ENCODE measurements at places on chromosomes 5 and 9.

DNA sequence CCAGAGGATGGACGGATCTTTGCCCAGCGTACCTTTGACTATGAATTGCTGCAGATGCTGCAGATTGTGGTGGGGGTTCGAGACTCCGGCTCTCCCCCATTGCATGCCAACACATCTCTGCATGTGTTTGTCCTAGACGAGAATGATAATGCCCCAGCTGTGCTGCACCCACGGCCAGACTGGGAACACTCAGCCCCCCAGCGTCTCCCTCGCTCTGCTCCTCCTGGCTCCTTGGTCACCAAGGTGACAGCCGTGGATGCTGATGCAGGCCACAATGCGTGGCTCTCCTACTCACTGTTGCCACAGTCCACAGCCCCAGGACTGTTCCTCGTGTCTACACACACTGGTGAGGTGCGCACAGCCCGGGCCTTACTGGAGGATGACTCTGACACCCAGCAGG lies 1.9 kb downstream of the PCDHGC5 start:
- no peak for DNase-seq

- DNase-seq: no peak
Measured at GRCh38 chr9:69295872-69296552, 29.0 kb upstream of the ENTREP1 start.

DNA sequence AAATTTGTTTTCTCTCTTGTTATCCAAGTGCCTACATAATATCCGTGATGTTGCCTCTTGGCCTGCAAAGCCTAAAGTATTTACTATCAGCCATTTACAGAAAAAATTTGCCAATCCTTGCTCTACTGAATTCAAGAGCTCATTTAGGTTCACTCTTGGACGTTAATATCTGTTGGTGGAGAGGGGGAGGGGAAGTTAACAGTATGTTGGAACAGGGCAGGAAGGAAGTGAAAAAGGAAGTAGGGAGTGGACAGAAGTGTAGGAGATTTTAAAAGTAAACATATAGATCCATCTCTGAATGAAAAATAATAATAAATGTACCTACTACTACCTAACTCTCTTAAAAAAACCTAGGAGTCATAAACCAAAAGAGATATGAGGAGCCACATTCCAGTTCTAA lies 32.8 kb downstream of the ZNF608 start:
- DNase-seq: no peak

DNA sequence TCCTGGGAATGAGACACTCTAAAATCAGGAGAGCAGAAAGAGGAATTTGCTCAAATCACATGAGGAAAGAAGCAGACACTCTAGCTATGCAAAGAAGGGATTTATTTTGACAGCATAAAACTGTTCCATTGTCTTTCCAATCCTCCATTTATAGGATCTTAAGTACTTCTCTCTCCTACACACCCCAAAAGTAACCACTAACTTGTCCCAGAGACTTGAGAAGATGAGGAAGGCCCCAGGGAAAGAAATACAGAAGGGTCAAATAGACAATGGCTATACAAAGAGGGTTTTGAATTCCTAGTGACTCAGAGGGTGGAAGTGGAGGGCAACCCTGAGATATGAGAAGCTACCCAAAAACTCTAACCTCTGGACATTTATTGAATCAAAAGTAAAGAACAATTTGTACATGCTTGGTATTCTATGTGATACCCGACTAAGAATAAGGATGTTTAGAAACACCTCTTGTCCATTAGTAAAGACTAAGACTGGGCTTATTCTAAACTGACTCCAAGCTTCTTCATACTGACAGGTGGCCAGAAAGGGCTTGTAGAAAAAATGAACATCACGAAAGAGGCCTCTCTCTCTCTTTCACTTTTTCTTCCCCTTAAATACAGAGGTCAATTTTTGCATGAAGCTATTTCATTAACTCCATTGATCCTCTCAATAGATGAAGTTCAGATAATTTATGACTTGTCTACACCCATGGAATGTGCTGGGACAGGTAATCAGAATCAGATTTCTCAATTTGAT lies 20.6 kb downstream of the DMAC1 start:
- DNase-seq: no peak

DNA sequence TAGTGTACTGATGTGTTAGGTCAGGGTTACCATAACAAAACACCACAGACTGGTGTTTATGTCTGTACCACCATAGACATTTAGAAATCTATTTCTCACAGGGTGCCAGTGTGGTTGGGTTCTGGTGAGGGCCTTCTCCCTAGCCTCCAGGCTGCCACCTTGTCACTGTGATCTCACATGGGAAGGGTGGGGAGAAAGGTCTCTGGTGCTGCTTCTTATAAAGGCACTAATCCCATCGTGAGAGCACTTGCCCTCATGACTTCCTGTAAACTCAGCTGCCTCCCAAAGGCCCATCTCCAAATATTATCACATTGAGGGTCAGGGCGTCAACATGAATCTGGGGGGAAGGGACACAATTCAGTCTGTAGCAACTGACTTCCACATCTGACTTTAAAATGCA lies 49.8 kb downstream of the PIK3R1 start:
- DNase-seq: no peak

DNA sequence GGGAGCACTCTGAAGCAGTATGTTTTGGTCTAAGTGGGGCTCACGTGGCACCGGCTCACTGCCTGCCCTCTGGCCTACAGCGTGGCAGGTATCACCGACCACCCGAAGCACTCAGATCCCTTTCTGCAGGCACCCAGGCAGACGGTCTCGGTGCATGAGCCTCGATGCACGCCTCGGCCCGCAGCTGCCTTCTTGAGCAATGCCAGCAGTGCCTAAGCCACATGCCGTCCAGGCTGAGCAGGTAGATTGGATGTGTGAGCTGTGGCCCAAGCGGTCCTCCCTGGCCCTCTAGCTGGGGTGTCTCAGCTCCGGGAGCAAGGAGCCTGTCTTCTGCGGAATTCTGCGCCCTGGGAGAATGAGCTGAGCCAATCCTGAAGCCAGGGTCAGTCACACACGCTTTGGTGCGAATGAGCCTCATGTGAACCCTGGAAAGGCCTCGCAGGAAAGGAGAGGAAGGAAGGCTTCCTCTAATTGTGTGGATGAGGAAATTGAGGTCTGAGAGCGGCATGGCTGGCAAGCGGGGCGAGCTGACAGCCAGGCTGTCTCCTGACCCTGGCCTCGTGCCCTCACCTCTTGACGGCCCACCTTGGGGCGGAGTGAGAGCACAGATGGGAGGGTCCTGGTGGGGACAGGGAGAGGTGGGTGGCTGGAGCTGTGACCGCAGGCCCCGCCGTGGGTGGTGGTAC lies 14.4 kb downstream of the RXRA start:
- DNase-seq: no peak

DNA sequence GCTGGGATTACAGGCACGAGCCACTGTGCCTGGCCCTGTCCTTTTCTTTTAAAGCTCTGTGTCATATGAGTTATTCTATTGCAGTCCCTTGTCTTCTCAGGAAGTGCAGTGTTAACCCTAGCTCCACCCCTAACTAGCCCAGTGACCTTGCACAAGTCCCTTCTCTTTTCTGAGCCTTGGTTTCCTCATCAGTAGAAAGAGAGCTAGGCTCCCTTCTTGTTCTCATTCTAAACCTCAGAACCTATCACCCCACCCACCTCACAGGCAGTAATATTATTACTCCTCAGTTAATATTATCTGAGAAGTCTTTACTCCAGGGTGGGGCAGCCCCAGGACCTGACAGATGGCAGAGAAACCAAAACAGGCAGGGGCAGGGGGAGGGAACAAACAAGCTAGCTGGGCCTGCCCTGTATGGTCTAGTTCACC lies 7.2 kb downstream of the CYFIP2 start:
- DNase-seq: no peak

- DNase-seq: no peak
Measured at GRCh38 chr9:76717613-76718012, 46.6 kb upstream of the PCA3 start.

GRCh38 chr9:13816837-13817236 lies 497.1 kb downstream of the NFIB start:
- DNase-seq: no peak

GRCh38 chr9:10443868-10444204 lies 169.0 kb downstream of the PTPRD start:
- DNase-seq: no peak

DNA sequence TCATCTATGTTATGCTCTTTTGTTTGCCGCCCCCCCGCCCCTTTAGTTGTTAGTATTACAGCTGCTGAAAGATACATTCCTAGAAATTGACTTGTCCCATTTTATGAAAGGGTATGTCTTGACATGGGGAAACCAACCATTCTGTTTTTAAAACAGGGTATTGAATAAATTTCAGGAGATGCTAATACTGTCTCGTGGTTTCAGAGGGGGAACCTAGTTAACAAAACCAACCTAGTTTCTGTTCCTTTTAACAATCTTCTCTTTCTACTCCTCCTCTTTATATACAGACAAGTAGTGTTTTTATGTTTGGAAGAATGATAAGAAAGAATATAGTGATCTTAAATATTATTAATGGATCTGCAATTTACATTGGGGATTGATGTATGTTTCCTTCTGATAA lies 3.5 kb downstream of the PIP5K1B start:
- DNase-seq: no peak

- DNase-seq: no peak
Measured at GRCh38 chr9:129441852-129442251, 179.0 kb downstream of the C9orf50 start.

GRCh38 chr9:127318651-127319167 lies 54.1 kb downstream of the GARNL3 start:
- no peak for DNase-seq

DNA sequence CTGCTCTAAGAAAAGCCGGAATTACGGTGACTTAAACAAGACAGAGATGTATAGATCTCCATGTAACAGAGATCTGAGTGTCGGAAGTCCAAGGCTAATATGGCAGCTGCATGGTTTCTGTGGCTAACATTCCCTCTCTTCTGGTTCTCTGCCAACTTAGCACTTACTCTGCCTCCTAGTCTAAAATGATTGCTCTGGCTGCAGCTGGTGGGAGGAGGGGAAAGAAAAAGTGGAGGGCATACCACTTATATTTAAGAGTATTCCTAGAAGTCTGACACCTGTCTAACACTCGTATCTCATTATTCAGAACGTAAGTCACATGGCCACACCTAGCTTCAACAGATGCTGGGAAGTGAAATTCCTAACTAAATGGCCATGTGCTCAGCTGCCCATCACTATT lies 551.5 kb upstream of the TLE4 start:
- DNase-seq: no peak

DNA sequence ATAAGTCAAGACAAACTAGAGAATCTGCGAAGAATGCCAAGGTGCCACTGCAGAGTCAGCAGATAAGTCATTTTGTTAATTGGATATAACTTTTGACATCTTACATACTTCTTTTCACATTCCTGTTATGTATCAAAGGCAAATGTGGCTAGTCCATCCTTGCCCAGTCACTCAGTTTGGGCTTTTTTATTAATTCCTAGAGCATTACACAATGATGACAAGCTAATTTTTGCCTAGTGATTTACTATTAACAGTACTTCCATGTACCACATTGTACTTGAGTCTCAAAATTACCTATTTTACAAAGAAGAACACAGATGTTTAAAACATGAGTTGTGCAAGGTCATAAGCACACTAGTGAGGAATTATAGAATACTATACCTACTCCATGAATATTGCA lies 680.8 kb downstream of the DNAH5 start:
- DNase-seq: no peak

GRCh38 chr9:86079865-86080469 lies 19.4 kb downstream of the GOLM1 start:
- no peak for DNase-seq

- no peak for DNase-seq
Measured at GRCh38 chr5:147522435-147522834, 12.6 kb upstream of the DPYSL3 start.

GRCh38 chr9:96186591-96187011 lies 115.4 kb downstream of the HSD17B3 start:
- no peak for DNase-seq

GRCh38 chr5:176740702-176741496 lies 69.5 kb upstream of the UNC5A start:
- DNase-seq: peak; percentile 37

DNA sequence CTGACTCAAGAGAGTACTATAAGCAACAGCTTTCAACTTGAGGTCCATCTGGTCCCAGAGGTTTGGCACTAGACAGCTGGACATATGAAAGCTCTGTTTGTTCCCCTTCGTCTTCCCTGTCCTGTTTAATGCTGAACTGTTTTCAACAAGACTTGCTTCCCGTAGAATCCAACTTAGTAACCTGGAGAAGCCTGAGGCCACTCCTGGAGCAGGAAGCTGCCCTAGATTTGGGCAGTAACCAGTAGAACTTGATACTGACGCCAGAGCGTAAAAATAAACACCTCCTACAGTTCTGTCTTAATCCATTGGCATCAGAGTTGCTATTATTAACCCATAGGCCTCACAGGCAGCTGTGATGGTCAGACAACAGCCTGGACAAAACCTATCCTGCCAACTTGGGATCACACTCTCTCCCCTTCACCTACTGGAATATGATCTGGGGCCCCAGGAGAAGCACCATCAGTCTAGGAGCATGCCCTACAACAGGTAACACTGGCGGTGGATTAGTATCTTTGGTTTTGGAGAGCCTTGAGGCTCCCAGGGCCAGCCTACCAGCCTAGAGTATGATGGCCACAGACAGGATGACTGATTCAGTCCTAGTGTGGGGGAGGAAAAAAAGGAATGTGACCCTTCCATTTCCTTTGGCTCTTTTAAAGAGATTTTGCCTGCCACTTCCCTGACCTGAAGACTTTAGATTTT lies 29.2 kb downstream of the RUSC2 start:
- no peak for DNase-seq

DNA sequence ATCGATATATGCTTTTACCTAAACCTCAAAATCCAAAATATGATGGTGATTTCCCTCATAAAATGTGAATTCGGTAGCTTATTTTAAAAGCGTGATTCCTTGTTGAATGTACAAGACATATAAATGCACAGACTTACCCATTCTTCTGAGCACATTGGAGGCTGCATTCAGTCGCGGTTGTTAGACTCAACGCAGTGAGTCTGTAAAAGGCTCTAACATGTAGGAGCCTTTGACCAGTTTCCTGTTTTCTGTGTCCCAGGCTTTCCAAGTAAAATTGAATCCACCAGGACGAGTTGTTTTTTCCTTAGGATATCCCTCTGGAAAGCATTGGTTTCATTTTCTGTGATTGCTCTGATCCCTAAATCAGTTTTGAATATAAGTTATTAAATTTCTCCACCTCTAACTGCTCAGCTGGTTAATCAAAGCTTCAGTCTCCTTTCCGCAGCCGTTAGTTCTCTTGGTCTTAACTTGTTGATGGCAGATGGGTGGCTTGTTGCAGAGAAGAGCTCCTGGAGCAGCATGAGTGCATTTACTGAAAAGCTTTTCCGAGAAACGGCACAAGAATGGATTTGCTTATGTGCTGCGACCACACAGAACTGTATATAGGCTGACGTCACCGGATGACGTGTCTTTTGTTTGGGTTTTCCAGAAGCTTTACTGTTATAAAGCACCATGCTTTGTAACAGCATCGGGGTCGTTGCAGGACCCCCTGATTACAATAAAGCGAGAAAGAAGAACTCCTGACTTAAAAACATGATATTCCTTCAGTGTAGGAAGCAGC lies at the start of gene LRRTM2:
LRRTM2 (minus strand) TSS at position 565 of the 781 bp plus-strand sequence; CDS start at position 141, 424 bp downstream.
- DNase-seq: no peak

GRCh38 chr5:72505016-72505415 lies 2.2 kb downstream of the ZNF366 start:
- no peak for DNase-seq

GRCh38 chr9:95174038-95174437 lies 143.5 kb downstream of the FANCC start:
- no peak for DNase-seq
